Stimulated activated CD8-positive, alpha-beta memory T cell treated with anti-CD3 and anti-CD28 coated beads, Interleukin-15, amount 100 ng/mL, for 48 hours (primary cell): ENCODE measurements at places on chromosomes 2 and 18.
A peak's percentile ranks its signal among the peaks of the same experiment; 100 is the strongest.

GRCh38 chr2:112644933-112645309 is 818 bp upstream of the SLC20A1 start:
- DNase-seq: no peak

GRCh38 chr2:15636972-15637785 is 45.5 kb downstream of the DDX1 start:
- DNase-seq: peak; percentile 17

- no peak for DNase-seq
Measured at GRCh38 chr18:74517236-74517630, 17.1 kb upstream of the CNDP1 start.

DNA sequence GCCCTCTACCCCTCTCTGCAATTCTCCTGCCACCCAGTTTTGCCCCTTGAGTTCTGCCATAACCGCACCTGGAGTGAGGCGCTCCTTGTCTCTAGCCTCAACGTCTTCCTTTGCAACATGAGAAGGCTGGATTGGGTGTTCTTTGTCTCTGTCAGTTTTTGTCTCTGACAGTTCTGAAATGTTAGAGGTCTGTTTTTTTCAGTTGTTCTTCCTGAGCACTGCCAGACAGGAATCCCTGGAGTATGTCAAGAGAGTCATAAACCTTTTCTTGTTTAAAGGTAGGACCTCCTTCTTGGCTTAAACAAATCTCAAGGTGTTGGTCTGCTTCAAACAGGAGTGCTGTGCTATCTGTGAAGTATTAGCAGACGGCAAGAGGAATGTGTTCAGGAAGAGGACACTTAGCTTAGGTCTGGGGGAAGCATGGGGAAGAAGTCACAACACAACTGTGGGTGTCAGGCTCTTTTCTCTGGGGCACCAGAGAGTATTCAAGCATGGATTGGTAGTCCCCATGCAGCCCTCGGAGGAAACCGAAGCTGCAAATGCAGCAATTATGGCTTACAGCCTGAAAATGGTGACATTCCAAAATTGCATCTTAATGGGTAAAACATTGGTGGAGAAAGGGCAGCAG is 32.3 kb downstream of the AFF3 start:
- DNase-seq: no peak

- no peak for DNase-seq
Measured at GRCh38 chr2:37780387-37780676, 108.9 kb upstream of the CDC42EP3 start.

- no peak for DNase-seq
Measured at GRCh38 chr2:102915128-102915527, 153.3 kb downstream of the TMEM182 start.
